ENCODE measurements at places on chromosomes 12 and 14.
A peak's percentile ranks its signal among the peaks of the same experiment; 100 is the strongest.

- peak; percentile 25 for DNase-seq
- H3K4me3 ChIP-seq = no peak overlapping the region
- H3K36me3 ChIP-seq = peaks cover 5% of the 10 kb centered on the region
- peaks cover 78% of the 10 kb centered on the region for H3K4me1 ChIP-seq
- H3K27ac ChIP-seq = peak overlapping the region; percentile 44
Observed at GRCh38 chr12:118685983-118686607, 295.2 kb upstream of the SRRM4 start.

GRCh38 chr14:39873791-39874190, 441.6 kb upstream of the FBXO33 start:
- H3K4me3 ChIP-seq = no peak overlapping the region
- peaks cover 35% of the 10 kb centered on the region for H3K4me1 ChIP-seq
- no peak for DNase-seq
- no peaks in the 10 kb centered on the region for H3K27me3 ChIP-seq

- no peak overlapping the region for H3K27ac ChIP-seq
- peaks cover 3% of the 10 kb centered on the region for H3K27me3 ChIP-seq
- no peak overlapping the region for H3K4me3 ChIP-seq
- peaks cover 16% of the 10 kb centered on the region for H3K36me3 ChIP-seq
Observed at GRCh38 chr14:31954991-31955390, 122.1 kb upstream of the ARHGAP5 start.

DNA sequence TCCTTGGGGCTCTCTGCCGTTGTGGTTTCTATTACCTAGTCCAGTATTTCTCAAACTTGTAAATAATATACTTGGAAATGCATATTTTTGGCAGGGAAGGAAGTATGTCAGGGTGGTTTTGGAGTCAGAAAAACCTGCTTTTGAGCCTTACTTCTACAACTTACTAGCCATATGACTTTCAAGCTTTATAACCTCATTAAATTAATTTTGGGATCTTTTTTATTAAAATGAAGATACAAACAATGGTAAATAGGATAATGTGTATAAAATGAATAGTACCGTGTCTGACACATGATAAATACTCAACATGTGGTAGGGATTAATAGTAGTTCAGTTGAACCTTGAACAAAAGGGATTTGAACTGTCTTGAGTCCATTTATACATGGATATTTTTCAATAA, 406.3 kb downstream of the ATP23 start:
- peaks cover 4% of the 10 kb centered on the region for H3K27me3 ChIP-seq
- no peaks in the 10 kb centered on the region for H3K36me3 ChIP-seq
- no peak overlapping the region for H3K4me3 ChIP-seq
- H3K27ac ChIP-seq = no peak overlapping the region
- H3K4me1 ChIP-seq = peaks cover 10% of the 10 kb centered on the region

DNA sequence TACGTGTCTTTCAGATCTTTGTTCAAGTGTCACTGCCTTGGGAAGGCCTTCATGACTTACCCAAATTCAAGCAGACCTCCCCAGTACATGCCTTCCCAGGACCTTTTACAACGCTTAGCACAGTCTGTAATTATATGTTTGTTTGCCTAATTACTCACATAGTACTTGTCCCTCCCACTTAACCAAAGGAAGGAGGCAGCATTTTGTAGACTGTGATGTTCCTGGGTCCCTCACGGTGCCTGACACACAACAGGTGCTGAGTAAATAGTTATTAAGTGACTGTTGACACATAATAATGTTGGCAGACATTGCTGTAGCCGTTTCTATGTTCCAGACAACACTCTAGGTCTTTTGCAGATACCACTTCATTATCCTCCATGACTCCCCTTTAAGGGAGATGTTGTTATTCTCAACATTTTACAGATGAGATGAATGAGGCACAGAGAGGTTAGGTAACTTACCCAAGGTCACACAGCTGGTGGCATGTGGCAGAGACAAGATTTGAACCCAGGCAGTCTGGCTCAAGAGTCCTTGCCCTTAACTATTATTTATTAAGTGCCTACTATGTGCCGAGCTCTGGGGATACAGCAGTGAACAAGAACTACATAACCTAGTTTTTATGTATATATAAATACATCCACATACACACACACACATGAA, 130.7 kb downstream of the PHETA1 start:
- no peaks in the 10 kb centered on the region for H3K36me3 ChIP-seq
- H3K4me3 ChIP-seq = no peak overlapping the region
- H3K27me3 ChIP-seq = peaks cover 47% of the 10 kb centered on the region
- H3K4me1 ChIP-seq = no peaks in the 10 kb centered on the region
- DNase-seq = no peak

DNA sequence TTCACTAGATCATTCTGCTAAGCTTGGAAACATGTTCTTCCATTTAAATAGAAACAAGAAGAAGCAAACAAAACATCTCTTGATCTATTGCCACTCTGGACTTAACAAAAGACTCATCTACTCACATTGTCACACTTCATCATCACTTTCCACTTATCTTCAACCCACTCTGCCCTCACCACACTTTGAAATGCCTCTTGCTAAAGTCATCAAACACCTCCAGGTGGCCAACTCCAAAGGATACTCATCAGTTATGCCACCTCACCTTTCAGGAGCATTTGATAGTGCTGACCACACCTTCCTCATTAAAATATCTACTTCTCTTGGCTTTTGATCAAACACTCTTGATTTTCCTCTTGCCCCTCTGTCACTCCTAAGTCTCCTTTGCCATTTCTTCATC, 7.2 kb downstream of the EFCAB11 start:
- peaks cover 3% of the 10 kb centered on the region for H3K27me3 ChIP-seq
- DNase-seq = no peak
- H3K27ac ChIP-seq = no peak overlapping the region
- no peak overlapping the region for H3K4me3 ChIP-seq
- H3K36me3 ChIP-seq = peaks cover 65% of the 10 kb centered on the region
- H3K4me1 ChIP-seq = peaks cover 5% of the 10 kb centered on the region

GRCh38 chr12:48768147-48768546, 20.7 kb downstream of the ADCY6 start:
- peaks cover 53% of the 10 kb centered on the region for H3K36me3 ChIP-seq
- H3K4me1 ChIP-seq = peaks cover 14% of the 10 kb centered on the region
- DNase-seq = no peak
- peaks cover 4% of the 10 kb centered on the region for H3K27me3 ChIP-seq
- no peak overlapping the region for H3K4me3 ChIP-seq
- H3K27ac ChIP-seq = no peak overlapping the region

DNA sequence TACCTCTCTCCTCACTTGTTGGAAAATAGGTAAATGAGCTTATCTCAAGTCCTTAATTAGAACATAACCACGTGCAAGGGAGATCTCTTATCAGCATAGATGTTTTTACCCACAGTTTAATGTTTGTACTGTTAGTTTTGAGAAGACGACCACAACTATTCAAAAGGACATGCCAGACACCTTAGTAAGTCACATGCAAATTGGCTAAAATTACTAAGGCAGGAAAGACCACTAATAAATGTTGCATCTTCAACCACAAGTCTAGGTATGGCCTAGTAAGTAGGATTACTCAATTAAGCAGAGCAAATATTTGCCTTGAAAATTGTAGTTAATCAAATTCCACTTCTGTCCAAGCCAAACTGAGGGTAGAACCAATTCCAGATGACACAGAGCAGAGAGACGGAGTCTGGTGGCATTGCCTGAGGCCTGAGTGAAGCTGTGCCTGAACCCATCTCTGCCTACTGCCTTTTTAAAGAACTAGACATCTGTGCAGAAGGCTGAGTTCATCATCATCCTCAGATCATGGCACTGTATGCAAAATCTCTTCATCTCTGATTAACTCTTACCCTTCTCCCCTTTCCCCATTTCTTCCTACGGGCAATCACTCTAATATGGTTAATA, 29.7 kb upstream of the CHST11 start:
- H3K27me3 ChIP-seq = peaks cover 4% of the 10 kb centered on the region
- H3K4me1 ChIP-seq = peaks cover 4% of the 10 kb centered on the region
- no peak overlapping the region for H3K27ac ChIP-seq
- H3K36me3 ChIP-seq = no peaks in the 10 kb centered on the region
- no peak for DNase-seq
- H3K4me3 ChIP-seq = no peak overlapping the region

GRCh38 chr12:1811948-1812291, 8.4 kb upstream of the LRTM2 start:
- H3K36me3 ChIP-seq = no peaks in the 10 kb centered on the region
- H3K4me3 ChIP-seq = no peak overlapping the region
- DNase-seq = no peak
- no peak overlapping the region for H3K27ac ChIP-seq
- H3K4me1 ChIP-seq = peaks cover 77% of the 10 kb centered on the region
- peaks cover 46% of the 10 kb centered on the region for H3K27me3 ChIP-seq

DNA sequence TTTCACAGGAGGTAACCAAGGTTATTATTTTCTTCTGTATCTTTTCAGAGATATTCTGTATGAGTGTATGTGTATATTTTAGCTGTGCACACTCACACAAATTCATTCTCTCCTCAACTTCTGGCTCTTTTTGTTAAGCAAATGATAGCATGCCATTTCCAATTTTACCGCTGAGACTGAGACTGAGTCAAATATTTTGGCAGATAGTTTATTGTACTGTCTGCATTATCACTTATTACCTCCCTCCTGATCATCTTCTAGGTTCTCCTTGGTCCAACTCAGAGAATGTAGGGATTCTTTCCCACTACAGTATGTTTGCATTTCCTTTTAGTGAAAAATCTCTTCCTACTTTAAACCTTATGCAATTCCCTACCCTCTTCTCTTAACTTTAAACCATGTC, 33.3 kb downstream of the DACT1 start:
- no peak for DNase-seq
- peaks cover 89% of the 10 kb centered on the region for H3K4me1 ChIP-seq
- peaks cover 9% of the 10 kb centered on the region for H3K27me3 ChIP-seq
- no peaks in the 10 kb centered on the region for H3K36me3 ChIP-seq
- H3K4me3 ChIP-seq = no peak overlapping the region

DNA sequence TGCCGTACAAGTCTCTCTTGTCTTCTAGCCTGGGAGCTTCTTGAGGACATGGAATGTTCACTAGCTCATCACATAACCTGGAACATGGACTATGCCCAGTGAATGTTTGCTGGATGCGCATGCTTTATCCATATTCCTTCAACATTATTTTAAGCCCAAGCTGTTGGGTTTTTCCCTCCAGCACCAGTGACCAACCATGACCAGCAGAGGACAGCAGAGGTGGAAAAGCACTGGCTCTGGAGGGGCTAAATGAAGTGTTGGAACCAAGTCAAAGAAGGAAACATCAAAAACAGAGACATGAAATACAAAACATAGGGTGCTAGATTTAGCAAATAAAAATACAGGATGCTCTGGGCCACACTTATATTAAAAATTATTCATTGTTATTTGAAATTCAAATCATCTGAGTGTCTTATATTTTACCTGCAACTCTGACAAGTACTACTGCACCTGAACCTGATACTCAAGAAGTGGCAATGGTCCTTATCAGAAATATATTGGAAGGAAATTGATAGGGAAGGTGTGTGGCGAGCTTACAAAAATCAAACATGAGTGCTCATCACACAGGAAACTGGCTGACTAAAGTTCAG, 23.1 kb upstream of the HELB start:
- H3K36me3 ChIP-seq = no peaks in the 10 kb centered on the region
- peaks cover 5% of the 10 kb centered on the region for H3K4me1 ChIP-seq
- no peak overlapping the region for H3K27ac ChIP-seq
- peaks cover 20% of the 10 kb centered on the region for H3K27me3 ChIP-seq

- H3K4me3 ChIP-seq = no peak overlapping the region
- peaks cover 13% of the 10 kb centered on the region for H3K4me1 ChIP-seq
- peaks cover 23% of the 10 kb centered on the region for H3K27me3 ChIP-seq
- no peak overlapping the region for H3K27ac ChIP-seq
- no peak for DNase-seq
Observed at GRCh38 chr12:94123127-94123526, 25.2 kb upstream of the PLXNC1 start.

DNA sequence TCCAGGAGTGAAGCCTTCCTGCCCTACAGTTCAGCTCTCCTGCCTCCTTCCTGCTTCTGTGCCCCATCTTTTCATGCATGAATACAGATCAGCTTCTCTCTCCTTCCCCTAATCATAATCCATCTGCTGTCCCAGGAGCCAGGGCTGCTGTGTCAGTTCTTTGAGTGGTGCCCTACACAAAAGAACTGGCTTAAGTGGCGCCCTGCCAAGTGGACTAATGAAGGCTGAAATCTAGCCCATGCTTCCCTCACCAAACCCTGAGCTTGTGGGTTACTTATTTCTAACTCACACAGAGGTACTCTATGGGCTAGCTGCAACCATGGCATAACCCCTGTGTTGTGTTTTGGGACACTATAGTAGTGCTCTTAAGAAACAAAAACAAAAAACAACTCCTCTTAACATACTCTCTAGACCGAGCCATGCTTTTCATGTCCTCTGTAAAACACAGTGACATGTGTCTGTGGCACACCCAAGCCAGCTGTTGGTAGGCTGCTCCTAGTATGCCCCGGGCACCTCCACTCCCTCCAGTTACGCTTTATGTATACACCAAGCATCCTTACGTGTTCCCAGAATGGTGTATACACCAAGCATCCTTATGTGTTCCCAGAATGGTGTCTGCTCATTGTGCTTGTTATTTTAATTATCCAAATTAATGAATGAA, 19.3 kb upstream of the ETV6 start:
- peaks cover 2% of the 10 kb centered on the region for H3K36me3 ChIP-seq
- H3K27ac ChIP-seq = no peak overlapping the region
- no peak for DNase-seq
- H3K4me1 ChIP-seq = no peaks in the 10 kb centered on the region

DNA sequence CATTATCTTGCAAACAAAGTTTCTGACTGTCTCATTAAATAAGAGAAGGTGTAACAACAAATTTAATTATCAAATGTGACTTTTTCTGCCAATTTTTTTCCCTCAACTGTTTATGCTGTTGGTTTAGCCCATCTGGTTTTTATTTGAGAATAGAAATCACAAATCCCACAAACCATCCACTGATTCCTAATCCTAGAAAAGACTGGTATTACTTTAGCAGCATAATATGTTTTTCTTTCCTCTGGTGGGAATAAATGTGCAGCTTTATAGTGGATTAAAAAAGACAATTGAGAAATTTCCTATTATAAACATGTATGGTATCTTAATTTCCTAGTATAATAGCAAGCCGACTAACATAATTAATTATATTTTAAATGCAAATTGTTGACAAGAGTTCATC, 257.9 kb upstream of the FOXN3 start:
- H3K4me3 ChIP-seq = no peak overlapping the region
- H3K4me1 ChIP-seq = peaks cover 8% of the 10 kb centered on the region
- H3K27me3 ChIP-seq = peaks cover 3% of the 10 kb centered on the region
- DNase-seq = no peak
- H3K36me3 ChIP-seq = no peaks in the 10 kb centered on the region
